ENCODE measurements at places on chromosomes 7 and 10.

GRCh38 chr10:14543046-14543903, 212.6 kb upstream of the FRMD4A start:
- DNase-seq = no peak

DNA sequence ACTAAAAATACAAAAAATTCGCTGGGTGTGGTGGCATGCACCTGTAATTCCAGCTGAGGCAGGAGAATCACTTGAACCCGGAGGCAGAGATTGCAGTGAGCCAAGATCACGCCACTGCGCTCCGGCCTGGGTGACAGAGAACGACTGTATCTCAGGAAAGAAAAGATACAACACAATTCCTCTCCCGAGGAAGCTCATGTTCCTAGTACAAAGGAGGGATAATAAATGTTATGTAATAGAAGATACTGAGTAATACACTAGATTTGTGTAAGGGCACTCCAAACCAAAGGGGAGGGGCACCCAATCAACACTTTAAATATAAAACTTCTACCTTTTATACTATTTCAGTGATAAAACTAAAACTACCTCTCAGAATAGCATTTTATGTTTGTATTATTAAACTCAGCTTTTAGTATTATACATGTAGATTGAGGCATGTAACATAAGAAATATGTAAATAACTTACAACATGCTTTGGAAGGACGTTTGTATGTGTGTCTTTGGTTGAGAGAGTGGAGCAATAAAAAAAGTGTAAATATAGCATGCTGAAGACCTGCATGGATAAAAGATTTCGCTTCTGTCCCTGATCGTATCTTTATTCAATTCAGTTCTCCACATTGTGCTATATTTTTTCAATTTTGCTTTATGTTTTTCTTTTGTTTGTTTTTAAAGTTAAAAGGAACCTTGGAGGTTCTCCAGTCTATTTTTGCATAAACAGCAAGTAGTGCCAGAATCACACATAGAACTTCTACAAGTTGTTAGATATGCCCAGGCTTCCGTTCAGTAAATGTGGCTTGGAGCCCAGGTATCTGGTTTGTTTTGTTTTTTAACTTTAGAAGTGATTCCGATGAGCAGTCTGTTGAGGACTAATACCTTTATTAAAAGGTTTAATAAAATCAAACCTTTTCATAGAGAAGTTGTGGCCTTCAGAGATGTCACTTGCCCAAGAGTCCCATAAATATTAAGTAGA, 71.9 kb downstream of the WAC start:
- DNase-seq = no peak

GRCh38 chr7:129492391-129492790, 9.9 kb upstream of the SMKR1 start:
- no peak for DNase-seq

GRCh38 chr7:108142675-108143259, 12.6 kb upstream of the LAMB4 start:
- no peak for DNase-seq

GRCh38 chr10:63605197-63605967, 84.2 kb downstream of the REEP3 start:
- DNase-seq = peak; percentile 64

- DNase-seq = peak; percentile 15
Observed at GRCh38 chr7:17299483-17299991, 1.1 kb downstream of the AHR start.

DNA sequence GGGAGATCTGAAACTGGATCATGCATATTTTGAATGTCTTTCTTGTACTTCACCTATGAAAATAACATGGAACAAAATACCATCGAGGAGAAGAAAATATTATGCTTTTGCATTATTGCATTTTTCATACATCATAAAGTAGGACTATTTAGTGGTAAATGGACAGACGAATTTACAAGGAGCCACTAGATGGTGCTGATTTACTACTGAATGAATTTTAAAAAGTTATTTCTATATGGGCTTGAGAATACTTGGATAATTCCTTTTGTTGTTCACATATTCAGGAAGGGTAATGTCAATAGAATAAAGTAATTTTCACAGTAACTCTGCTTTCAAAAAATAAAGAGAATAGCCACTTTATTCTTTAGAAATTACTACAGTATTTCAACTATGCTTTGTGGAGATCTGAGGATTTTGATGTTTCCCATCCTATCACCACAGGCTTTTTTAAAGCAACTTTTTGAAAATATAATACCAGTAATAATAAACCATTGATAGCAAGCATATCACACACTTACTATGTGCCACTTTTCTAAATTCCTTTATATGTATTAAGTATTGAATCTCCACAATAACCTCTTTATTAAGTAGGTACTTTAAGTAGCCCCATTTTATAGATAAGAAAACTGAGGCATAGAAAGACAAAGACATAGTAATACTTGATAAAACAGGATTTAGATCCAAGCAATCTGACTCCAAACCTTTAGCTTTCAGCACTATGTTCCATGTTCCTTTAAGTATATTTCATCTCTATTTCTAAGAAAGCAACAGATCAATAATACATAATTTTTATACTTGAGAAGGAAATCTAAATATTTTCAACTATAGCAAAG, 38.6 kb downstream of the NEBL start:
- no peak for DNase-seq

DNA sequence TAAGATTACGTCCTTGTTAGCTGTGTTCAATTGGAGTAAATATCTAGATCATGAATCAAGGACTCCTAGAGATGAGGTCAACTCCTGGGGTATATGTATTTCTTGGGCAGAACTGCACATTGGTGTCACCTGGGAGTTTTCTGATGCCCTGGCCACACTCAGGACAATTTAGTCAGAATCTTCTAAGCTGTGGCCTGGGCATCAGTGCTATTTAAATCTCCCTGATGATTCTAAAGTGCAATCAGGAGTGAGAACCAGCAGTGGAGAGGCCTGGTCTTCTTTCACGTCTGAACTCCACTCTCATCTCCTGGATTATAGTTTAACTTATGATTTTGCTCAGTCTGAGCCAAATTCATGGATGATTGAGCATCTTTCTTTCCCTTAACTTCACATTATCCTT, 218.0 kb downstream of the BMPER start:
- DNase-seq = no peak

DNA sequence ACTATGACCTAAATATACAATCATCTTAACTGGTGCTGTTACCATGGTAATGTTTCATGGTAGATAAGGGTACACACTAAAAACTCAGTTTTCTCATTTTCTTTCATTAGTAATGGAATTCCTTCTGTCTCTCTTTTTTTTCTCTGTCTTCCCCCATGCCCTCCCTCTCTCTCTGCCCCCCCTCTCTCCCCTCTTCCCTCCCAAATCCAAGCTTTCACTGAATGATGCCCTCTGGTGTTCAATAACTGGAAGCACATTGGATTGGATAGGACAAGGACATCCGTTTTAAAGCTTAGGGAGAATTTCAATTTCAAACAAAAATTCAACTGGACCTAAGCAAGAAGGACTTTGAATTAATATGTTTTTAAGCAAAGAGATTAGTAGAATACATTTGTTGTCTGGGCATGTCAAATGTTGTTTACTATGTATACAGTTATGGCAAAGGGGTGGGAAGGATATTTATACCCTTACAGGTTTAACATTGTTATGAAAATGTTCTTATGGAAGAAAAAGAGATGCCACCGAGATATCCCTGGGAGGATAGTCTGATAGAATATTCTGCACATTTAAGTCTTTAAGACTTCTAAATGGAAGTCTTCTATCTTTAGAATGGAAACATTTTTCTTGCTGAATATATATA, 6.1 kb downstream of the CHRM2 start:
- DNase-seq = no peak

- DNase-seq = no peak
Observed at GRCh38 chr10:107701943-107702342, 537.4 kb upstream of the SORCS1 start.

DNA sequence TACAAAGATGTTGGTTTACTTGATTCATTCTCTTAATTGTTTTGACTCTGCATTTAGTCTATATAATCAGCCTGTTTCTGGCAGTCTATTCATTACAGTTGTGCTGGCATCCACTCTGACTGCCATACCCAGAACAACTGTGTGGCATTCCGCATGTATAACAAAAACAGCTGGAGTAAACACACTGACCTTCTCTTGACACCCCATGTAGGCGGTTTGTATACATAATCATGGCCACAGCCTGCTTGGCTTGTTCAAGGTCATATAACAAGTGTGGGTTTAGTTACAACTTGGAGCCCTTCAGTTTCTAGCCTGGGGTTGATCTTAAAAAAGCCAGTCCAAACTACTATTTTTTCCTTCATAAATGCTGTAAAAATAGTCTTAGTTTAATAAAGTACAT, 70.9 kb downstream of the MBL2 start:
- DNase-seq = no peak

DNA sequence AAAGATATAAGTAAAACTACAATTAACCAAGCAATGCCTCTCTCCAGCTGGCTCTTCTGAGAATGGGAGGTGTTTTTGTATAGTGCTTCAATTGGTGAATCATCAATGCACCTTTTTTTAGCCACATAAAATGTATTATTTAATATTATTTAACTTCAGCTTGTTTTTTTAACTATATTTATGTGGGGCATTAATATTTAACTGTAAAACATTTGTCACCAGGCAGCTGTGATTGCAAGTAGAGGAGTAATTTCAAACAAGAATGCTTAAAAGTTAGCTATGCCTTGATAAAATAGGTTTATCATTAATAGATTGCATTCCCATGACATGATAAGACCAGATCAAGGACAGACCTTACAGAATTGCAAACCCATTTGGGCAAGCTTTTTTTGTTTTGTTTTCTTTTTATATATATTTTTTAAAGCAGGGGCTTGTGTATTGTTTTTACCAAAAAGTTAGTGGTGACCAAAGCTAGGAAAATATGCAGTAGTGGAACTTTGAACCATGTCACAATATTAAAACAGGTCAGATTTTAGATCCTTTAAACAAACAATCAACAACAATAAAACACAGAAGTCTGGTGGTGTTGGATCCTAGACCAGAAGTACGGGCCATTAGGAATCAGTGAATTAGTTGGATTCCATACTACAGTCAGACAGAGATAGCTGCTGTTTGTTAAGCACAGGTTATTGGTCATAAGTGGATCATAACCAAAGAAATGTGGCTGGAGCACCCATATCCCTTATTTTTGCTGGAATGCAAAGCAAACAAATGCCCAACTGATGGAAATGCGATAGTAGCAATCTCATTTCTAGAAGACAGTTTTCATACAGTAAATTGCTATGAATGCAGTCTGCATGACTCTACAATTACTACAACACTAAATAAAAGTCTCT, 2.9 kb downstream of the CAV2 start:
- no peak for DNase-seq

DNA sequence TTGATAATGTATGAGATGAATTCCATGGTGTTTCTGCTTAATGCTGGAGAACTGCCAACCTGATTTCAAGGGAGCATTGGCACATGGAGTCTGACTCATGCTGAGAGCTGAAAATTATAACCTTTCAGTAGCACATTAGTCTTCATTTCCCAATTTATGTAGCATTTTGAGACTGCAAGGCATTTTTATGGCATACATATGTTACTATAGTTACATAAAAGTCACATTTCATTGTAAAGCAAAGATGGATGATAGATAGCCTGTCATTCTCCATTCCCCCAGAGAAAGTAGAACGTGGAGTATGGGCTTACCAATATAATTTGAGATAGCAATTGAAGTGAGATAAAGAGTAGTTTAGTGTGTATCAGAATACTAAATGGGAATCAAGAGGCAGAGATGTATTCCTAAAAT, 103.1 kb downstream of the SLC16A9 start:
- peak; percentile 21 for DNase-seq

GRCh38 chr7:12569673-12570072, 847 bp upstream of the SCIN start:
- DNase-seq = no peak

- DNase-seq = peak; percentile 49
Observed at GRCh38 chr10:125521721-125522680, 161.0 kb downstream of the TEX36 start.

DNA sequence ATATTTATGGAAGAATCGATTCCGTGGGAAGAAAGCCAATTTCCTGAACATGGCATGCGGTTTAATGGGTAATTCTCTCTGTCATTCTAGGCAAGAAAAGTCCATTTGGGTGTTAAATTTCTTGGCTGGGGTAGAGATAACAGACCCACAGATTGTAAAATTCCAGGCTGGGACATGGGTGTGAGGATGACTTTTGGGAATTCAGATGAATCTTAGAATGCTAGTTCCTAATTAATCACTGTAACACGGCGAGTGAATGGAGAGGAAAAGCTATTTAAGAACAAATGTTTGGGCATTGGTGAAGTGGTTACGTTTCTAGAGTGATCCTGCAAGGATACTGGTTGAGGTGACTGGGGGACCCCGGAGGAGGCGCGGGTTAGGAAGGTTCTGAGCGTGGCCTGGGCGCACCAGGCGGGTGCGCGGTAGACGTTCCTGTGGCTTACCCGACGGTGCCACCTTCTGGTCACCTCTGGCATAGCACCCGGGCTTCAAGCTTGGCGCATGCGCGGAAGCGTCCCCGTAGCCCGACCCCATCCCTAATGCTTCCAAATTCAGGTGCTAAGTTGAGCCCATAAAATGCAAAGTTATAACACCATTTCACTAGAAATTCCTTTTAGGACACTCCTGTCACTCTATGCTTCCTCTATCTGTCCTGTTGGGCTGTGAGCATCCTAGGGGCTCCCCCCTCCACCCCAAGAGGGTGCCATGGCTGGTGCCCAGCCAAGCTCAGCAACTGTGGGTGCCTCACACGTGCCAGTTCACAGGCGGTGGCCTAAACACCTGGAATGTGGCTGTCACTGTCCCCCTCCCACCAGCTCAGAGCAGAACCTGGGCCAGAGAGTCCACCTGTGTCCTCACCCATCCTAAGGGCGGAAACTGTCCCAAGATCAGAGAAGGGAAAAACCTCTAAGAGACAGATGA, 104.4 kb downstream of the PTPRE start:
- DNase-seq = peak; percentile 73

DNA sequence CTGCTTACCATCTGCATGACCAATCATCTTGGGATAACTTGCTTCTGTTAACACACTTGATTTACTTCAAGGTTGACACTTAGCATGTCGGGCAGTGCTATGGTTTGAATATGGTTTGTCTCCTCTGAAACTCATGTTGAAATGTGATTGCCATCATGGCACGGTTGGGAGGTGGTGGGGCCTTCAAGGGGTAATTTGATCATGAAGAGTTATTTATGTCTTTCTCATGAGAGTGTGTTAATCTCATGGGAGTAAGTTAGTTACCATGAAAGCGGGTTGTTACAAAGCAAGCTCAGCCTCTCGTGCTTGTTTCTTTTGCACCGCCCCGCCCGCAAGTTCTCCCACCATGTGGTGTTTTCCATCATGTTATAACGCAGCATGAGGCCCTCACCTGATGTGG, 163.6 kb downstream of the DOCK4 start:
- no peak for DNase-seq

DNA sequence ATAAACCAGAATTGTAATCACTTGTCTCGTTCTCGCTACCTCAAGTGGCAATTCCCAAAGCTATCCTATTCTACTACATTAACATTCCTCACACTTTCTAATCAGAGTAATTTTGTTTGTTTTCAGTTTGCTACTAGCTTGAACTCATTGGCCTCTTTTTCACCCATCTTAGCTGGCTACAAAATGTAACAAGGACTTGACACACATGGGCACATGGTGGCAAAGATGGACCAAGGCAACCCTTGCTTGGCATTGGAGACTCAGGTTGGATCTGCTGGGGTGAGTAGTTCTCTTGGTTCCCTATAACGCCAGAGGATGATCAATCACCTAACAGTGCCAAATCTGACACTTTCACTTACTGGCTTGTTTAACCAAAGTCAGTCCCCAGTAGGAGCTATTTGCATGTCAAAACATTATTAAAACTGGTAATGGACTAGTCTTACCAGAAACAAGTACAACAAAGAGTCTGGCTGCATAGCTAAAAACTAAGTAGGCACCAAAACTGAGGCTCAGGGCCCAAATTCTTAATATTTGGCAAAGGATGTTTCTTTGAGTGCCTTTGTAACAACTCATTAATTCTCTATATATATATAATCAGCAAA, 1.9 kb downstream of the USP6NL start:
- DNase-seq = no peak
